ENCODE measurements at places on chromosomes 6 and 20. TPM values are rescaled to one million over a fixed set of nuclear protein-coding genes. Genes with fewer than 3 reads are reported as not detected.

PRR18 gene
- total RNA-seq, result 0.13 TPM

PMEPA1 gene
- total RNA-seq, result 4.3 TPM

COL12A1 gene
- total RNA-seq, result not detected

KCNS1 gene
- total RNA-seq, result not detected

OPN5 gene
- total RNA-seq, result not detected

PTPN1 gene
- 22.0 TPM for total RNA-seq

RAET1G gene
- not detected for total RNA-seq

ZSCAN23 gene
- not detected for total RNA-seq

C4A gene
- total RNA-seq, result 6.6 TPM

KIF25 gene
- not detected for total RNA-seq

SRSF6 gene
- total RNA-seq, result 176 TPM

CFAP206 gene
- 0.32 TPM for total RNA-seq

SLC22A3 gene
- not detected for total RNA-seq

VIP gene
- not detected for total RNA-seq

SIRPD gene
- not detected for total RNA-seq

SOX18 gene
- total RNA-seq, result not detected

DNMT3B gene
- 18.1 TPM for total RNA-seq

ACTL10 gene
- total RNA-seq, result 5.1 TPM

ZNF341 gene
- total RNA-seq, result 6.8 TPM

BPIFB2 gene
- not detected for total RNA-seq

SNAI1 gene
- 1.6 TPM for total RNA-seq

PACRG gene
- not detected for total RNA-seq

SNAP25 gene
- not detected for total RNA-seq

MYLK2 gene
- 0.61 TPM for total RNA-seq

PNPLA1 gene
- total RNA-seq, result not detected

CLPSL2 gene
- total RNA-seq, result not detected

GNMT gene
- 1.7 TPM for total RNA-seq

CCN6 gene
- total RNA-seq, result not detected

MEI4 gene
- not detected for total RNA-seq

TMEM151B gene
- total RNA-seq, result 0.07 TPM

KCTD20 gene
- total RNA-seq, result 84.6 TPM

TMC2 gene
- total RNA-seq, result not detected

AAR2 gene
- 19.8 TPM for total RNA-seq

All from OCI-LY7 (cell line).